Activated naive CD4-positive, alpha-beta T cell treated with anti-CD3 and anti-CD28 coated beads, Interleukin-2, amount 50 U/mL, for 16 hours (primary cell): ENCODE measurements at places on chromosomes 6 and 20.

GRCh38 chr20:62693524-62693922, 15.1 kb upstream of the NTSR1 start:
- DNase-seq = no peak

DNA sequence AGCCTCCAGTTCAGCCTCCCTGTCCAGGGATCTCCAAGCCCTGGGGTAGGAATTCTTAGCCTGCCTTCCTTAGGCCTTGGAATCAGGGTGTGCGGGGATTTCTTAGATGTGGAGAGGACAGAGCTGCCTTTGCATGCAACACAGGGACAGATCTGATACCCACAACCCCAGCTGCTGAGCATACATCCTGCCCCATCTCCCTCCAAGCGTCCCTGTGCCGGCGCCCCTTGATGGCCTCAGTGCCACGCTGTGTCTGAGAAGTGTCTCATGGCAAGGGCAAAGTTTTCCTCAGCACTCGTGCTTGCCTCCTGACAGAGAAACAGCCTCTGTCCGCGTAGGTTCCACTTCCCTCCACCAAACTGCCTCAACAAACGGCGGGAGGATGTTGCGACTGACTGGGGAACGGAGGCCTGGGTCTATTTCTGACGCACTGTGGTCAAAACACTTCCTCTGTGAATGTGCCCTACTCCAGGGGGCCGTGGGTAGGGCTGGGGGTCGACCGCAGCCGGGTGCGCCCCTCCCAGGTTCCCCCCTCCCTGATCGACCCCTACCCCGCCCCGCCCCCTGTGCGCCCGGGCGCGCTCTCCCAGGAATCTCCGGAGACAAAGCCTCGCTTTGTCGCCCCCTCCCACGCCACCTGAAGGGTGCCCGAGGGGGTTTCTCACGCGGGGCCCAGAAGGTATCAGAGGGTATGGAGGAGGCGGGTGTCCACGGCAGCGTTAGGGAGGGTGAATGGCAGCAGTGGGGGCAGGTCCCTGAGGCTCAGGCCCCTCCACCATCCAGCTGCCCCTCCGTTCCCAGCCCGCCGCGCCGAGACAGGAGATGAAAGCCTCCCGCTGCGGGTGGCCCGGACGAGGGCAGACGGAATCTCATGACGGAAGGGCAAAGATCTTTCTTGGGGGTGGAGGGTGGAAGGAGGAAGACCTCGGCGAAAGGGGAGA, 806 bp downstream of the MICAL1 start:
- DNase-seq = peak; percentile 41

GRCh38 chr20:62787321-62787720, 9.0 kb upstream of the MRGBP start:
- DNase-seq = no peak

DNA sequence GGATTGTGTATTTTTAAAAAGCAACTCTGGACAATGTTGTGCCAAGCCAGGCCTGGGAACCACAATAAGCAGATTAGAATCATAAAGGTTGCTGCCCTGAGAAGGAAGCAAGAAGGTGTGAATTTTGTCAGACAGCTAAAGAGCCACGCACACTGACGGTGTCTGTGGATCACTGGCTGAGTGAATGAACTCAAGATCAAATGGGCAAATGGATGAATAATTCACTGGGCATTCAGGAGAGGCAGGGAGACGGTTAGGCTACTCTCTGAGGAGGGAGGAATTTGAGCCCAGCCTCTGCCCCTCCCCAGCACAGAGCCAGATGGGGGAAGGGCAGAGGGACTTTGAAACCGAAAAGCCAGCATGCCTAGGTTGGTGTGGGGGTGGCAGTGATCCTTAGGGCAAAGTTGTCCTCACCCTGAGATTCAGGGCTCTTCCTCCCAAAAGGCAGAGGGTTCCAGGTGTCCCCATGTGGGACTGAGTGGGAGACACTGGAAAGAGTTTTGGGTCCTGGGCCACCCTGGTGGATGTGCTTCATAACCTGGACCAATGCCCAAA, 19.5 kb upstream of the SLC22A7 start:
- no peak for DNase-seq

- DNase-seq = no peak
Observed at GRCh38 chr6:166379800-166380199, 2.9 kb downstream of the MPC1 start.

GRCh38 chr6:166389119-166389518, 6.4 kb upstream of the MPC1 start:
- no peak for DNase-seq

DNA sequence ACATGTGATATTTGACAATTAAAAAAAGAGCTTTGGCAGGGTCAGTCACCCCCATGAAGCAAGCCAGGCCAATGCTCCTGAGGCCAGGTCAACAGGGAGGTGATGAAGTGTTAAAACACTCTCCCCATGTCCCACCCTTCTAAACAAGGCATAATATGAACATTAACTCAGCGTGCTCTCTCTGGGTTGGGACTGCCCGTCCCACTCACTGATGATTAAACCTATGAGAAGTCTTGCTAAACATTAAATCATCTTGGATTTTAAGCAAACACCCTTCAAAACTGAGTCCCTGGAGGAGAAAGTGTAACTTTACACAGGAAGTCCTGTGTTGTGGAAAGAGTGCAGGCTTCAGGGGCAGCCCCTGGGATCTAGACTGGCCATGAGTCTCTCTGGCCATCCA, 558.5 kb downstream of the CD83 start:
- DNase-seq = no peak

- DNase-seq = peak; percentile 87
Observed at GRCh38 chr6:30828027-30828962, 56.0 kb upstream of the DDR1 start.

DNA sequence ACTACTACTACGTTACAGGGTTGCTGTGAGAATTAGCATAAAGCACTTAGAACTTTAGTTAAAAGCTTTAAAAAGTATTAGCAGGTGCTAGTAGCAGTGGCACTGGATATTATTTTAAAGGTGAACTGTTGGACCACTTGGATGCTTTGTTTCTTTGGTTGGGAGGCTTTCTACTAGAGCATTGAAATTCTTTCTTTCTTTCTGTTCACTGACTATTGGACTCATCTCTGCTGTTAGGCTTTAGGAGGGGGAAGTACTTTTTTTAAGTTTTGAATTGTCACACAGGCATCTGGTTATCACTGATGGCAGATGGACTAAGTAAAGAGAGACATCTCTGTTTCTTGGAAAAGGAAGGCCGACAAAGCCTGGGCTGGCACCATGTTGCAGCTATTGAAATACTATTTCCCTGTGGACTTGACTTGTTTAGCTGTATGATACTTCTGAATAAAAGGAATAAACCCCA, 4.8 kb downstream of the TBPL1 start:
- DNase-seq = no peak

- DNase-seq = no peak
Observed at GRCh38 chr20:4192378-4193068, 177.2 kb upstream of the RNF24 start.

DNA sequence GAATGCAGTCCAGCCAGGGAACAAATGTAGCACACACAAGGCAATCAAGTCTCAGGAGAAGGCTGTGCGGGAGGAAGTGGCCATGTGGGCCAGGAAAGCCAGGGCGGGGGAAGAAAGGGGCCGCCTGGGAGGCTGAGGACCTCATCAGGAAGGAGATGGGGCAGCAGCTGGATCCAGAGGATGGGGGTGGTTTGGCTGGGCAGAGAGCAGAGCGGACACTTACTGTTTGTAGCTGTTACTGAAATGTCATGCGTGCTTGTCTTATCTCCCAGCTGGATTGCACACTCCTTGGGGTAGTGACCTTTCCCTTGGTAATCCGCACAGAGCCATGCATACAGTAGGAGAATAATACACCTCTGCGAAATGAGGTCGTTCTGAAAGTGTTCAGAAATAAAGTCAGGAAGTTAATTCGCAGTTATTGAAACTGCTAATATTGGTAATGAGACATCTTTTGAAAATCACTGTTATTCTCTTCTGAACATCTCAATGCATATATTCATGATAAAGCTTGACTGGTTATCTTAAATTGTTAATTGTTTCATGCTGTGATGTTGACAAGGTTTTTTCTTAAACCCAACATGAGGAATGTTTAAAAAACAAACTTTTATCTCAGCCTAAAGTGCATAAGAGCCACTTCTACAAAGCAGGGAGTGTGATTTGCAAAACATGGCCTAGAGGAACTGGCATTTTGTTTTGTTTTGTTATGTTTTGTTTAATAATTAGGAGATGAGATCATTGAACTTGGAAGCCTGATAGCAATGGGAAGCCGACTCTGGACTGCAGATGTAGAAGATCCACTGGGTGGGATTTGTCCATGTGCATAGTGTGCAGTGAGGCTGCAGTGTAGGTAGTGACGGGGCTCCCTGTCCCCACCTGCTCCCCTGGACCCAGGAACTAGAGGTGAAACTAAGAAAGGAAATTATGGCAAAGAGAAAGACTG, 18.0 kb upstream of the MAP3K4 start:
- no peak for DNase-seq

DNA sequence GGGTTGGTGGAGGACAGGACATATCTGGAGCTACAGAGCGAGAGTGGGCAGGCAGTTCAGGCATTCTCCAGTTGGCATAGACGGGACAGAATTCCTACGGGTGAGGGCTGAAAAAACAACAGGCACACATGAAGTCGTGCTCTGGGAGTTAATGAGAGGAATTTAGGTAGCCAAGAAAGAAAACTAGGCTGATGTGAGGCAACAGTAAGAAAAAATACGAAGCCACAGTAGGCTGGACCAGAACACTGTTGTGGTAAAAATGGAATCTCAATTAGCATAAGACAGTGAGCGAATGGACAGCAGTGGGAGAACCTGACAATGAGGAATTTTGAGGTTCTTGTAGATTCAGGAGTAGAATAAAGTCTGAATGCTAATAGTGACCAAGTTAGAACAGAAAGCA, 488.1 kb upstream of the AGPAT4 start:
- DNase-seq = no peak
